Stimulated activated CD4-positive, alpha-beta T cell treated with anti-CD3 and anti-CD28 coated beads, Interleukin-2, amount 100 ng/mL, for 24 hours (primary cell): ENCODE measurements at places on chromosomes 4 and X.
A peak's percentile ranks its signal among the peaks of the same experiment; 100 is the strongest.

DNA sequence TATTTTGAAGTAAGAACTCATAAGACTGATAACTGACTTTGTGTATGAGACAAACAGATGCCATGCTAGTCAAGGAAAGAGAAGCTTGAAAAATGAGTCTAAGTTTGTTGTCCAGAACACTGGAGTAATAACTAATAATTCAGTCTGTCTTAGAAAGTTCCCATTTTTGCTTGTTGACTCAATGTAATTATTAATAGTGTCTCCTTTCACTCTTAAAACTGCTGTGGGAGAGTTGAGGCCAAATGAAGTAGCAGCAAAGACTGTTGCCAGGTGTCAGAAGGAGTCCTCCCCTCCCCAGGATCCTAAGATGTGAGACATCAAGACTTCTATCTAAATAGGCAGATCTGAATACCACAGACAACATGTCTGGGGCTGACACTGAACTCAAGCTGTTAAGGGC is 20.8 kb upstream of the FAM13A start:
- DNase-seq, result no peak

- no peak for DNase-seq
These were observed 67.6 kb upstream of the CTSO start for GRCh38 chr4:156021298-156021697.

GRCh38 chr4:2330091-2331042 is 68.5 kb upstream of the MXD4 start:
- no peak for DNase-seq

DNA sequence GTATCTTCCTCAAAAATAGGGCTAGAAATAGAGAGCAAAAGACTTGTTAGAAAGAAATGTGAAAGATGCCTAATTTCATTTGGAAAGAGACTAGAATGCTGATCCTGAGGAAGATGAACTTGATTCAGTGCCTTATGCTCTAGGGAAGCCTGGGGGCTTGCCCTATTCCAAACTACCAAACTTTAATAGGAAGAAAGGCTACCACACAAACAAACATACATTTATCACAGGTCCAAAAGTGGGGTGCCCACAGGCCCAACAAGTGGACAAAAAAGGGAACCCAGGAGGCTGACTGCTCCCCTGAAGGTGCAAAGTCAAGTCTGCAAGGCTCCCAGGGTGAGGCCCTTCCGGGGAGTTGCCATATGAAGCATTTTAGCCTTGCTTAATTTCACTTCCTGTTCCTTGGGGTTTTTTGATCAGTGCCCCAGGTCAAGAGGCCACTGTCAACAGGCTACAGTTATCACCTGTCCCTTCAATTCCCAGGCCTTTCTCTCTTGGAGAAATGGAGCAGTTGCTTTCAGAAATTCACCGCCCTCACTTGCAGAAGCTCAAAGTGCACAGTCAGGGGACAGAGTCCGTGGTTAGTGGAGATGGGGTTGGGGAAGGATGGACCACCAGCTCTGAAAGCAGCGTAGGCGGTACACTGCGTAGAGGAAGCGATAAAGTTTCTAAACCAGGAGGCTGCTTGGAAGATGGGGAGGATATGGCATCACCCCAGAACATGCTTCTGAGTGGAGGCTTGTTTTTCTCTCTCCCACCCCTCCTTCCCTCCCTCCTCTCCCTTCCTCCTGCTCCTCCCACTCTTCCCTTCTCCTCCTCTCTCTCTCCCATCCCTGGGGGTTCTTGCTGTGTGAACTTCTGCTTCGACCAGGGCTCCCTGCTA is 36.4 kb downstream of the TMEM154 start:
- DNase-seq, result no peak

GRCh38 chrX:144683247-144683646 is 564.1 kb upstream of the SPANXN1 start:
- DNase-seq, result no peak

DNA sequence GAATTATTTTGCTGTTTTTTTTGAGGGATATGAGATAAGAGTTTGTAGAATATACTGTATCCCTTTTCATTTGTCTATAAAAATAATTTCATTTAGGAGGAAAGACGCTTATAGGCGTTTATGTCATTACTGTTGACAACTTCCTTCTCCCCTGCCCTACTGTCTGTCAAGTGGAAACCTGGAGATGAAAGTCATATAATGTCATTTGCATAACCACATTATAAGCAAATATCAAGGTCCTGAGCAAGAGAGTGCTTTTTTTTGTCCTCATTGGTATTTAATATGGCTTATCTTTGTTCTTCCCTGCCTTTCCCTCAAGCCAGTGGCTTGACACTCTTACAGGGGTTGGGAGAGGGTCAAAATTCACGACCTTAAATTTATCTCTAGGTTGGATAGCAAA is 55.8 kb downstream of the LRP2BP start:
- DNase-seq, result no peak

GRCh38 chr4:147589586-147589985 is 27.6 kb upstream of the TMEM184C start:
- DNase-seq, result no peak

- DNase-seq, result no peak
These were observed 14.0 kb downstream of the OGT start for GRCh38 chrX:71546879-71547278.

DNA sequence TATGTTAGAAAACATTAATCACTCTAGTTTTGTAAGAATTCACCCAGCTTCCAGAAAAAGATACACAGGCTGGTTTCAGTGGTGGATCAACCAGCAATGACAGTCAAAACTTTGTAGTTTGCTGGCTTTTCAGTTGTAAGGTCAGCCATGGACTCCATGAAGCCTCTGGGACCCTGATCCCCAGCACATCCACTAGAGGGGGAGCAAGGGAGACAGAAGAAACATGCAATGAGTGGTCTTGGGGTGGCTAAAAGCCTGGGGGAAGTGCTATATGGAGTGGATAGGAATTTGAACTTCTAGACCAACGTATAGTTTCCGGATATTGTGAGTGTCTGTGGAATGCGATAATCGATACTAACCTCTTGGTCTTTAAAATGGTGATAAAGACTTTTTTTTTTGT is 72.7 kb downstream of the AFF2 start:
- DNase-seq, result no peak

DNA sequence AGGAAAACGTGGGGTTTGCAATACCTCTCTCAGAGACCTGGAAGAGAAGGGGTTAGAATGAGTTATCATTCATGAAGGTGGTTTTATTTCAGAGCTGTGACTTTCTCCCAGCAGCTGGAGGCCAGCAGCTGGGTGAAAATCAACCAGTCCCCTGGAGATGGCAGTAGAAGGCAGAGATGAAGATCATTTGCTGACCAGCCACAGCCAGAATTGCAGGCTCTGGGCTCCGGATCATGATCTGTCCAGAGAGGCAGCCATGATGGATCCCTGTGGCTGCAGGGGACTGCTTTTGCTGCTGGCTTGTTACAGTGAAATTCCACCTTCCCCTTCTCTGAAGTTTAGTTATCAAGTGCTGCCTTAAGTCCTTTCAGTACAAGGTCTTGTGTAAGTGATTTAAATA is 46.9 kb upstream of the TAB3 start:
- DNase-seq, result no peak

DNA sequence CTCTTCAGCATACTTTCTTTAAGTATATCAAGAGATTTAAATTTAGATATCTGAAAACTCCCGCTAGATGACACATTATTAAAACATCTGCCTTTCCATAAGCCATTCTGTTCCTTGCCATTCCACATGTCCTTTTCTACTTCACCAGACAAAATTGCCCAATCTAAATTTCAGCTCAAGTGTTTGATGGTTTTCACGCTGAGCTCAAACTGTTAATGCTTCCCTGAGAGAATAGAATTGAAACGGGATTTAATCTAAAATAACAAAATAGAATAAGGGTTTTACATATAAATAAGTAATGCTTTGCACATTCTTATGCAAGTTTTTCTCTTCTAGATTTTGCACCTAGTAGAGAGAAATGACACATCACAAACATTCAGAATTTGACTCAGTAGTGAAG is 764.5 kb upstream of the TENM3 start:
- DNase-seq, result no peak

- DNase-seq, result no peak
These were observed 42.8 kb upstream of the PRDM8 start for GRCh38 chr4:80154545-80154933.

- DNase-seq, result no peak
These were observed 1206.0 kb upstream of the ADGRL3 start for GRCh38 chr4:59994118-59994517.

DNA sequence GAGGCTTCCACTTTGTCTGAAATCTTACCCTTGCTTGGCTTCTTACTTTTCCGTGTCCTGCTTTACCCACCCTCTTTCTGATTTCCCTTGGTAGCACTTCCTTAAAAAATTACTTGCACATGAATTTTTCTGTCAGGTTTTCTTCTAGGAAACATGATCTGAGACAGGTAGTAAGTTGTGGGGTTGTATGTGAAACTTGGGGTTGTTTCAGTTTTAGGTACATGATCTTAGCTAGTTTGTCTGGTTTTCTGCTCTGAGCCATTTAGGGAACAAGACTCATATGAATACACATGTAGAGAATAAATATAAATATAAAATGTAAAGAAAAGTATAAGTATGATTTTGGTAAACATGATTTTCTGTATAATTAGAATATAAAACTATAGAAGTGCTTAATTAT is 17.4 kb upstream of the ARMCX2 start:
- DNase-seq, result no peak

GRCh38 chr4:179029683-179030082 is 1587.4 kb upstream of the AGA start:
- DNase-seq, result no peak

GRCh38 chrX:69285881-69286564 is 120.8 kb upstream of the PJA1 start:
- DNase-seq, result peak; percentile 58

DNA sequence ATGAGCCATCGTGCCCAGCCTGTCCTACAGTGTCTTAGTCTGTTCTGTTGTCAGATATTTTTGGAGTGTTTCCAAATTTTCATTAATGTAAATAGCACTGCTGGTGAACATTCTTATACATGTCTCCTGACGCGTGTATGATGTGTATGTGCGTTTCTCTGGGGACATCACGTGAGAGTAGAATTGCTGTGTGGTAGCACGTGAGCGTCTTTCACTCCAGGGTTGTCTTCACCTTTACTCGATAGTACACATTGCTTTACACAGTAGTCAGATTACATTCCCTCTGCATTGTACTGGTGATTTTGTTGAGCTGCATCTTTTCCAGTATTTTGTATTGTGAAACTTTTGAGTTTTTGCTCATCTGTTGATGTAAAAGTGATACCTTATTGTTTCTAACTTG is 60.0 kb downstream of the ARHGAP10 start:
- no peak for DNase-seq

DNA sequence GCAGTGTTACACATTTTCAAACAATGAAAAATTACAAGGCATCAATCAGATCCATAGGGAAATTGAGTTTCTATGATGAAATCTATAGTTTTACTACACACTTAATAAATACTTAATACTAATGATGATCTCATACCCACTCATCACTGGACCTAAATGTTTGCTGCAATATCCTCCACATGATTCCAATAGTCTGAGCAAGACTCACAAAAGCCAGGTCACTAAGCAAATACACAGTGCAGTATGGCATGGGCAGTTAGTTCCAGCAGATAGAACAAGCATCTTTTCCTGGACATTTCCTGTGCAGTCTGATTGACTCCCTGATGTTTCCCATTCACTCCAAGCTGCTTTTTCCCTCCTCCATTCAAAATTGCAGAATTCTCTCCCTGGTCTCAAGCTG is 109.0 kb upstream of the ATOH1 start:
- no peak for DNase-seq

- DNase-seq, result no peak
These were observed 466.7 kb downstream of the GASK1B start for GRCh38 chr4:157706155-157706554.

DNA sequence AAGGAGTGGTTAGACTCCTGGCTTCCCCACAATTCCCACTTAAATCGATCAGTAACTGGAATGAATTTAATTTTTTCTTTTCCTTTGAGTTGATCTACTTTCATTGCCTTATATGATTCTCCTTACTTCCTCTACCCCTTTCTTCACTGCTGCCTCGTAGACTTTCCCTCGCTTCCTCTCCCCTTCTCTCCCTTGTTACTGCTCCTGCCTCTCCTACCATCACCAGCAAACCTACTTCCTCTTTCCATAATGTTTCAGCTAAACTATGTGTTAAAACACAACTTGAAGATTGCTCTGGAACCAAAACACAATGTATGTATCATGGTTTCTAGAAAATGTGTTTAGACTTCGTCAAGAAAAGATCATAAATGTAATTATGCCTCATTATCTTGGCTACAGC is 132.0 kb upstream of the TET2 start:
- DNase-seq, result no peak

DNA sequence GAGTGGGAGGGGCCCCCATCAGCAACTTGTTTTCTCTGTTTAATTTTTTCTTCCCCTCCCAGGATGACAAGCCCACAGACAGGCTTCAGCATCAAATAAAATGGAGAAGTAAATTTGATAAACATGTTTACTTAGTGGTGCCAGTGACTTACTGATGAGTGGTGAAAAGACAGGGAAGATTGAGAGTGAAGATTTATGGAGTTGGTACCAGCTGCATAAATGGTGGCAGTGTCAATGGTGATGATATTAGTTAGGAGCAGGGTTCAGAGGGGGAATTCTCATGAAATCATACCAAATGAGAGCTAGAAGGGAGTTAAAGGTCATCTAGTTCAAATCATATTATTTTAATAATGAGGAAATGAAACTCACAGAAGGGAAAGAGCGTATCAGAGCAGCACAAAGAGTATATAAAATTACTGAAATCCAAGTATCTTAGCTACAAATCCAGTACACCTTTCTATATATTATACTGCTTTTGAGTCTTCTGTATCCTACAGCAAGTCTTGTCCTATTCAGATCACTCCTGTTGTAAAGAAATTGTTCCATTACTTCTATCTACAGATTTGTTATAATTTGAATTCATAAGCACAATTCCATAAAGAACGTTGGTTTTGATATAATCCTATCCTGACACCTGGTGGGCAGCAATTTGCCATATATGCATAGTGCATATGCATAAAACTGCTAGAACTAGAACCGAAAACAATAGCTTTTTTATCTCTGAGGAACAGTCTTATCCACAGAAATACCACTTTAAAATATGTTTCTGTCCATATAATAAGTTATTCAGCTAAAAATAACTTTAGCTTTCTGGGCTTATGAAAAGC is 5.0 kb downstream of the P2RY10 start:
- DNase-seq, result no peak

DNA sequence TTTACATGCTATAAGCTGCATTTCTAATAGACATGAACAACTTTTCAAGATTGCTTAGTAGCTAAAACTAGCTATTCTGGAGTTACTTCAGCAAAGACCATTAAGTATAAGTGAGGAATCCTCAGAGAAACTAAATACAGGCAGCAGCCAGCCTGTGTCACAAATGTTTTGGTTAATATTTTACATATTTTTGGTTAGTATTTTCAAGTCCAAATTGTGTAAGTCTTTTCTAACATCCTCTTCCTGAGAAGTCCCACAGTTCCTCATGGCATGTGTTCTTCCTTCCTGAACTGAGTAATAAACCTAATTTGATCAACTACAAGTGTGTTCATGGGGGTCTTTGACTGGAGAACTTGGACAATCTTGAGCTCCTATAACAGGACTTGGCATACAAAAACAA is 42.4 kb upstream of the MCF2 start:
- no peak for DNase-seq

DNA sequence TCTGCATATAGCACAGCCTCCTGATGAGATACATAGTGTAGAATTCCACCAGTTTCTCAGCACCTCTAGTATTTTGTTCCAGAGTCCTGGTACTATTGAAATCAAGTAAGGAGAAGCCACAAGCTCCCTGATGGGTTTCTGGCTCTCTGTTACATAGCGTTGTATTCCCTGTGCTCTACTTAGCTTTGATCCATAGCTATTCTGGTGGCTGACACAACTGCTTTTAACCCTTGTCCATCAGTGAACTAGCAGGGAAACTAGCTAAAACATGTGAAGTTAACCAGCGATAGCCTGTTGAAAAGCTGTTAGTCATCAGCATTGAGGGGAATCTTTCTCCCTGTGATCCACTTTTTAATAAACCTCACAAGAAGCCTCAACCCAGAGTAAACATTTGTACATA is 26.9 kb downstream of the NIPAL1 start:
- DNase-seq, result no peak
